DND-41 (cell line): ENCODE measurements at places on chromosomes 13 and 19.
A peak's percentile ranks its signal among the peaks of the same experiment; 100 is the strongest.

GRCh38 chr13:38900188-38900587, 90.4 kb downstream of the STOML3 start:
- no peak for DNase-seq

- DNase-seq = no peak
These were observed 145.1 kb downstream of the PCCA start for GRCh38 chr13:100234006-100234405.

DNA sequence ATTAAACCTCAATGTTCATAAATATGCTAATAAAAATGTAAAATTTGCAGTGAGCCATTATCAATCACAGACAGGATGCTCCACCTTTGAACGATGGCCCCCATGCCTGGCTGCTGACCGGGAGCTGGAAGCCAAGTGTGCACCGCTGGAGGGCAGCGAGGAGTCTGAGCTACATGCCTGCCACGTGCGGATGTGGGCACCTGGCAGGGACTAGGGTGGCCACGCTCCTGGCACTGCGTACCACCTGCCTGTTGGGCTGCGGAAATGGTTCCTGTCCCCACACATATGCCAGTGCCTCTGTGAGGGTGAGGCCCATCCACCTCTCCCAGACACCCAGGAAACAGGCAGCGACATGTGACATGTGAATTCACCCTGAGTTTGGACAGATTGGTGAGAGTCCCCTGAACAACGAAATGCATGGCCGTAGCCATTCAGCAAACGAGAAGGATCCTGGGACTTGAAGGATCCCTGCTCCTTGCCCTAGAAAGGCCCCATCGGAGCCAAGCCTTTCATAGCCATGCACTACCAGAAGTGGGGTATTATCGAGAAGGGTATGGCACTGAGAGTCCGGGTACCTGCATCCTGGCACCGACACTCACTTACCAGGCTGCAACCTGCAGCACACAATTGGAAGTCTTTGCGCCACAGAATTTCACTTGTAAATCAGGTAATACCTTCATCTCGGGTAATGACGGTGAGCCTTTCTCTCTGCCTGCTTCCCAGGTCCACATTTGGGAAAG, 35.8 kb downstream of the TSHZ3 start:
- DNase-seq = no peak

DNA sequence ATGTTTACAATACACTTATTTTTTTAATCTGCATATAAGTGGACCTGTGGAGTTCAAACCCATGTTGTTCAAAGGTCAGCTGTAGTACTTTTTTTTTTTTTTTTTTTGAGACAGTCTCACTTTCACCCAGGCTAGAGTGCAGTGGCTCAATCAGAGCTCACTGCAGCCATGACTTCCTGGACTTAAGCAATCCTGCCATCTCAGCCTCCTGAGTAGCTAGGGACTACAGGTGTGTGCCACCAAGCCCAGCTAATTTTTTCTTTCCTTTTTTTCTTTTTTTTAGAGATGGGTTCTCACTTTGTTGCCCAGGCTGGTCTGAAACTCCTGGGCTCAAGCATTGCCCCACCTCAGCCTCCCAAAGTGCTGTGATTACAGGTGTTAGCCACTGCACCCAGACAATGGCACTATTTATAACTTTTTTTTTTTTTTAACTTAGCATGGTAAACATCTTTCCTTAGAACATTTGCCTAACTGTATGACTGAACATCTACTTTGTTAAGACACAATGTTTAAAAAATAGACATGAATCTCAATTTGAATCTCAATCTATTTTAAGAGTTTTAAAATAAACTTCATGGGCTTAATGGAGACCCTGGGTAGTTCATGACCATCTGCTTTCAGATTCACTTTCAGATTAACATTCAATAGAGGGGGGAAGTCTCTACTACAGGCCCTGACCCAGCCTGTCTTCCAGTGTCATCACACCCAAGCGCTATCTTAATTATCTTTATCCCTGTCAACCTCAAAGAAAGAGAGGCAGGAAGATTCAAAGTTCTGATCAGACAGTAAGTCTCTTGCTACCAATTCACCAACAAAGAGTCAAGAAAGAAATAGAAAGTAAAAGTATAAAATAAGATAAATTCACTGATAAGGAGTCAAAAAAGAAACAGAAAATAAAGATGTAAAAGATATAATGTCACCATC, 97.7 kb upstream of the DOCK9 start:
- DNase-seq = peak; percentile 63

- peak; percentile 69 for DNase-seq
These were observed 1.2 kb downstream of the LONP1 start for GRCh38 chr19:5718579-5719273.

GRCh38 chr13:31824705-31825517, 85.6 kb downstream of the RXFP2 start:
- no peak for DNase-seq

DNA sequence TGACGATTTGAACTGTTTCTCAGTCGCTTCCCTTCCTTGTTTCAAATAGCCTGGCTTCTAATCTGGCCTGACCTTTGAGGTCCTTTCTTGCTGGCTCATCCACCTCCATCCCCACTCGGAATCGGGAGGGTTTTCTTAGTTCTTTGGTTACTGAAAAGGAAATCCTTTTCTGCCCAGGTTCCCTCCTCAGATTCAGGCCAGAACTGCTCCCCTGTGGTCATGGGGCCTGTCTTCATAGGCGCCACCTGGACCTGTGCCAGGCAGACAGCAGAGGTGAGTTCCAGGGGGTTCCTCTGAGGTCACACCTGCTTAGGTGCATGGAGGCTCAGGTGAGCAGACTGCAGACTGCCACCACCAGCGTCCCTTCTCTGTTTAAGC, 62.4 kb downstream of the AKAP11 start:
- DNase-seq = no peak

- DNase-seq = no peak
These were observed 5.9 kb downstream of the STARD13 start for GRCh38 chr13:33279414-33280278.

GRCh38 chr19:11279505-11280236, 16.3 kb upstream of the TSPAN16 start:
- DNase-seq = peak; percentile 92

DNA sequence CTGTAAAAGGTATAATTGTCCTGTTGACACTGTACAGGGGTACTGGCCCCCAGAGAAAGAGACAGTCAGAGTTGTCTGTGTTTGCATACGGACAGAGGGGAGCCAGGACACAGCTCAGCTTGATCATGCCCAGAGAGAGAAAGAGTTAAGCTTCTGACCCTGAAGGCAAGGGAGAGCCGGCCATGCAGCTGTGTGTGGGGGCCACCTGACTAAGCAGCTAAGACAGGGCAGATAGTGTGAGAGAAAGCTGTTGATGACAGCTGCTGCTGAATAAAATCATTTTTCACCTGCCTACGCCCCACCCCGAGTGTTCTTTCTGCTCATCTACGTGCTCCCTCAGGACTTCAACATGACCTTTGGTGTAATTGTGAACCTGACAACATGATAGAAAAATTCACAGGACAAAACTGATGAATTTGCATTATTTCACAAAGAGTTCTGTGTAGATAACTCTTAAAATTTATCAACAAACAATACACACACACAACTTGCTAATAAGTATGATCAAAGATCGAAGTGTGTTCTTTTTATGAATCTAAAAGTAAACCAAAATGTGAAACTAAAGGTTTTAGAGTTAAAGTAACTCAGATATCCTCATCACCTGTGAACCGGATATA, 1294.3 kb upstream of the ATXN8OS start:
- DNase-seq = no peak

DNA sequence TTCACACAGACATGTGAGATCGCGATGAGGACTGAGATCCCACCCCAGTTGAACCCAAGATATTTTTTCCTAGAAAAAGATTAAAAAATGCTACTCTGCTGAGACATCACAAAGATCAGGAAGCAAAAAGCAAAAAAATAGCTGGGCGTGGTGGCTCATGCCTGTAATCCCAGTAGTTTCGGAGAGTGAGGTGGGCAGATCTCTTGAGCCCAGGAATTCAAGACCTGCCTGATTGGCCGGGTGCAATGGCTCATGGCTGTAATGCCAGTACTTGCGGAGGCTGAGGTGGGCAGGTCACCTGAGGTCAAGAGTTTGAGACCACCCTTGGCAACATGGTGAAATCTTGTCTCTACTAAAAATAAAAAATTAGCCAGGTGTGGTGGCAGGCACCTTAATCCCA, 1.1 kb downstream of the FUT3 start:
- no peak for DNase-seq

- no peak for DNase-seq
These were observed 16.1 kb downstream of the LSM14A start for GRCh38 chr19:34188408-34188807.

GRCh38 chr13:49954674-49955455, 18.7 kb upstream of the SPRYD7 start:
- no peak for DNase-seq

DNA sequence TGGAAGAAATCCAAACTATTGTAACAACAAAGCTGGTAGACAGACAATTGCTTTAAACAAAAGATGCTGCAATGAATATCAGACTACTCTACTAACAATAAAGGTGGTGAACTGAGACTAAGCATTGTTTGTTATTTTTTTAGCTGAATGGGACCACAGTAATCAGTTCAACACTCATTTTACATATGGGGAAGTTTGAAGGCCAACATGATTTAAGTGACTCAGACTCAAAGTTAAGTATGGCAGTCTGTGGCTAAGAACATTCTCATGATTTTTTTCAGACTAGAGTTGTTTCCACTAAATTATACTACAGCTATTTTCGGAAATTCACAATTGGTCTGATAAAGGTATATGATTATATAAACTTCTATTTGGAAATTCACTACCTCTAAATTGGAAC, 10.4 kb downstream of the EXOSC8 start:
- no peak for DNase-seq

GRCh38 chr13:75458696-75459422, 23.1 kb downstream of the TBC1D4 start:
- DNase-seq = no peak

DNA sequence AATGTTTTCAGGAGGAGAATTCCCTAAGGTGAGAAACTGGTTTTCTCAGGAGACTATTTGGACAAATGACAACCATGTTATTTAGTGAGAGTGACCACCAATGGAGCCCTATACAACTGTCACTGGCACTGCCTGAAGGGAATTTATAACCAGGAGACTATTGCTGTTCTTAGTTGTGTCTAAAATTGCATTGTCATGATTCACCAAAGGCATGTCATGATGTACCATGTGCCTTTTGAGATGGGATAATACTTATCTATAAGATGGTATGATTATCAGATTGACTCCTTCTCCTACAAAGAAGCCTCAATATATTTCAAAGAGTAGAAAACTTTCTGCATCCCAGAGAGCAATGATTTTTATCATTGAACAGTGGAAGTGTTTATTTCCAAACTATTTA, 739.4 kb upstream of the GPC6 start:
- no peak for DNase-seq

GRCh38 chr19:1746401-1747284, 6.7 kb upstream of the ONECUT3 start:
- DNase-seq = no peak

DNA sequence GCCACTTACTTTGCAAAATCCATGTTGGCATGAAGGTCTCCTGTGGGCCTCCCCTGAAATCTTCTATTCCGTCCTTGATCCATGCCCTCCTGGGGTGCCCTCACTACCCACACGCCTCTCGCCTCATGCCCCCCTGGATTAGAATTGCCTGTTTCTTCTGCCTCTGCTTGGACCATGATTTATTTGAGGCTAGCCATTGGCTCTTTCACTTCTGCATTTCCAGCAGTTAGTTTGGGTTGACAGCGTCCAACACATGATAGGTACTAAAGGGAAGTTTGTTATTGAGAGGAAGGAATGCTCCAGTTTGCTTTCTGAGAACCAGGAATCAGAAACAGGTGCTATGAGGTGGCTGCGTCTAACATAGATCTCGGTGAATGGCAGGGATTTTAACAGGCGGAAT, 30.5 kb upstream of the TPTE2 start:
- no peak for DNase-seq
